ENCODE measurements at places on chromosomes 3 and 15.
A peak's percentile ranks its signal among the peaks of the same experiment; 100 is the strongest.

DNA sequence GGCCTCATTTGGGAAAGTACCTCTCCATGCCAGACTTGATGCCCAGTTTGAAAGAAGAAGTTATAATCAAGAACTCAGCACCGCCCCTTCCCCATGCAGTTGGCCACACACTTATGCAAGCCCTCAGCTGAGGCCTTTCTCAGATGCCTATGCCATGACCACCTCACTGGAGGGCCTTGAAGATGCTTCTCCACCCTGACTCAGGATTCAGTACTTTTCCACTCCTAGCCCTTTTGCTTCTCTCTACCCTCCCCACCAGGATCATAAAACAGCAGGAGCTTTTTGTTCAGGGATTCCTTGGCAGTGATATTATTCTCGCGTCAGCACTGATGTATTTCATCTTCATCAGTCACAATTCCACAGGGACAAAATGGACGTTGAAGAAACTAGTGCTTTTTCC is 313.5 kb downstream of the PYDC2 start:
- no peak for DNase-seq

- DNase-seq = no peak
These were observed 182.0 kb upstream of the WNT5A start for GRCh38 chr3:55669133-55669532.

DNA sequence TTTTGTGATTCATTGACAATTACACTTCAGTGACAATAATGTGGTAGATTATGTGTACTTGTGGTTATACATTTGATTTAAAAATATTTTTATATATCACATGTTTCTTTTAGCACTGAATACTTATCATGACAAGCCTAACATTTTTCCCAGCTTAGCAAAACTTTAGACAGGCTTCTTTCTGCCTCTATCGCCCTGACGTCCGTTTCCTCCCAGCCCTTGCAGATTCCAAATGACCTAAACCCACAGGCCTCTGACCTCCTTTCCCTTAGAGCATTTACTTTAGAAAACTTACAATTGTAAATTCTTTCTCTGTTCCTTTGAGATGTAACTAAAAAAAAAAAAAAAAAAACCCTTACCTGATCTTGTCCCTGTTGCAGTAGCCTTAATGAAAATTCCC is 326.1 kb downstream of the UNC13C start:
- no peak for DNase-seq

DNA sequence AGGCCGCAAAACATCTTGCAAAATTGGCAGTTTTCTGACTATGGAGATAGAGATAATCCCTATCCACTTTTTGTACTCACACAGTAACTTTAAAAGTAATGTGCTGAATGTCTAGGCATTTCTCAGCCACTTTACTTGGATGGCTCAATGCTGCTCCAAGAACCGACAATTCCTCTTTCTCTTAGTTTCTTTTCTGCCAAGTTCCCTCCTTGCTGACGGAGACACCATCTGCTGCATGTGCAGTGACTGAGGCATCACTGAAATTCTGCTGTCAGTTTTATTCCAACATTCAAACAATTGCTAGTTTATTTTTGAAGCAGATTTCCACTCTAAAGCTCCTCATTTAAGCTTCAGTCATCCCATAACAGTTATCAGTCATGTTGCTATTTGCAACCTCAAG is 116.0 kb upstream of the RBMS3 start:
- no peak for DNase-seq

DNA sequence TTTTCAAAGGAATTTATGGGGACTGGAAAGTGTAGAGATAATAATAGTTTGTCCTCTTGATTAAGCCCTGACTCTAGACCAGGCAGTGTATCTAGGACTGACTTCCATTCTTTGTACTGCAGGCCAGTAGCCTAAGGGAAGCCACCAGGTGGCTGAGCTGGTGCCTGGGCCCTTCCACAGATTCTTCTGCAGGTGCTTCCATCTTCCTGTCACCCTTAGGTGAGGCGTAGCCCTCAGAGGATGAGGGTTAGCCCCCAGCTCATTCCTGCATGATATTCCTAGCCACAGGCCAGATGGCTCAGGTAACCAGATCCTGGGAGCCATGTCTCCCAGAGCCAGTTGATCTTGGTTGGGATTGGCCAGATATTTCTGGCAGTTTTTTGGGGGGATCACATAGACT is 169.0 kb upstream of the IL12A start:
- DNase-seq = no peak

DNA sequence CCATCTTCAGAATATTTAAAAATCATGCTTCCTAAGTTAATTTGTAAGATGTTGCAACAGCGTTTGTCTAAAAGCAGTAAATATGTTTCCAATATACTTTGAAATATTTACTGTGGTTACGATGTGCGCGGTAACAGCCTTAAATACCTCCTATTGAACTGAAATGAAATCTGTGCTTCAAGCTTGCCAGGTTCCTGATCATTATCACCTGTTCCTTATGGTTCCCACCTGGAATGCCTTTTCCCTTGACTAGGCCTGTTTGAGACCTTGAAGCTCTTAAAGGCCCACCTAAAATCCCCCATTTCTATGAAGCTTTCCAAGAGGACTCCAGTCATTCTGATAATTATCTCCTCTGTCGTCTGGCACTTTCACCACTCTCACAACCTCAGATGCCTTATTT is 146.7 kb downstream of the NAALADL2 start:
- DNase-seq = no peak

DNA sequence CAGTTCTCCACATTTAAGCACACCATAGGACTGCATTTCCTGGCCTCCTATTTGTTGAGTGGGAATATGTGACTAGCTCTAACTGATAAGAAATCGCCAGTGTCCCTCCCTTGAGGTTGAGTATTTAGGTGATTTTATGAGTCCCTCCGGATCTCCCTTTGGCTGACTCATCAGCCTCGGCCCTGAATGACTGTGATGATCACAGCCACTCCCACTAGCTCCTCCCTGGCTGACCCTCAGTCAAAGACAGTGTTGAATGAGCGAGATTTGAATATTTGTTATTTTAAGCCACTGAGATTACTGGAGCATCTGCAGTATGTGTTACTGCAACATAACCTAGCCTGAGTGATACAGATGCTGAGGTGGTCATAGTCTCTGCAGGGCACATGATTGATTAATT is 515.3 kb downstream of the EPHB1 start:
- no peak for DNase-seq

DNA sequence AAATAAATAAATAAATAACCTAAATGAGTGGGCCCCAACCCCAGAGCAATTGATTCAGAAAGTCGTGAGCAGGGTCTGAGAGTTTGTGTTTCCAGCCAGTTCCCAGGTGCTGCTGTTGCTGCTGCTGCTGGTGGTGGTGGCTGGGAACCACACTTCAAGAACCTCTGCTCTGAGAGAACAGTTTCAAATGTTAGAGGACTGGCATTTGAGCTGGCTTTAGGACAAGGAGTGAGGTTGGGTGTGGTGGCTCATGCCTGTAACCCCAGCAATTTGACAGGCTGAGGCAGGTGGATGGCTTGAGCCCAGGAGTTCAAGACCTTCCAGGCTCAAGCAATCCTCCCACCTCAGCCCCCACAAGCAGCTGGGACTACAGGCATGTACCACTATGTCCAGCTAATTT is 123.1 kb upstream of the UBE2E1 start:
- DNase-seq = no peak

- DNase-seq = no peak
These were observed 84.5 kb upstream of the ATP10A start for GRCh38 chr15:25947323-25948314.

DNA sequence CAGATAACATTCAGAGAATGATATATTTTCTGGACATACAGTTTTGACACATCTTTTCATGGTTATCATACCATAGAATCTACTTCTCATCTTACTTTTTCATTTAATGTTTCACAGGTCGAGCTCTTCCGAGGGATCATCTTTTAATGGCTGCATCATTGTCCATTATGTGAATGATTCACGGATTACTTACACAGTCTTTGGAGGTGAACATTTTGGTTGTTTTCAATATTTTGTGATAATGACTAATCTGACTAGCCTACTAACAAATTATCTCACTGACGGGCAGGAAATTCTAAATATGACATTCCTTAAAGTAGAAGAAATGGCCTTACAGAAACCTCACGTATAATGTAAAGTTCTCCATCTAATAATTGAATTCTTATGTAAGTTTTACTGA is 209.1 kb upstream of the STRIT1 start:
- DNase-seq = no peak

- DNase-seq = no peak
These were observed 16.1 kb upstream of the IL1RAP start for GRCh38 chr3:190497811-190498210.

GRCh38 chr15:96072821-96073220 is 257.7 kb upstream of the NR2F2 start:
- DNase-seq = no peak

GRCh38 chr15:101359365-101359947 is 64.4 kb upstream of the SNRPA1 start:
- no peak for DNase-seq

DNA sequence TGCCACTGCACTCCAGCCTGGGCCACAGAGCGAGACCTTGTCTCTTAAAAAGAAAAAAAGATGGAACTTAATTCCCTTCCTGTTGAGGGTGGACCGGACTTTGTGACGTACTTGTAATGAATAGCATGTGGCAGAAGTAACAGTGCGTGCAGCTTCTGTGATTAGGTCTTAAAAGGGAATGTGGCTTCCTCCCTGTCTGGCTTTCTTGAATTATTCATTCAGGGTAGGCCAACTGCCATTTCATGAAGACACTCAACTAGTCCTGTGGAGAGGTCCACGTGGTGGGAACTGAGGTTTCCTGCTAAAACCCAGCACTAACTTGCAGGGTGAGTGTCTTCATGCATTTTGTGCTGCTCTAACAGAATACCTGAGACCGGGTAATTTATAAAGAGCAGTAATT is 98.9 kb upstream of the PIAS1 start:
- DNase-seq = peak; percentile 53

DNA sequence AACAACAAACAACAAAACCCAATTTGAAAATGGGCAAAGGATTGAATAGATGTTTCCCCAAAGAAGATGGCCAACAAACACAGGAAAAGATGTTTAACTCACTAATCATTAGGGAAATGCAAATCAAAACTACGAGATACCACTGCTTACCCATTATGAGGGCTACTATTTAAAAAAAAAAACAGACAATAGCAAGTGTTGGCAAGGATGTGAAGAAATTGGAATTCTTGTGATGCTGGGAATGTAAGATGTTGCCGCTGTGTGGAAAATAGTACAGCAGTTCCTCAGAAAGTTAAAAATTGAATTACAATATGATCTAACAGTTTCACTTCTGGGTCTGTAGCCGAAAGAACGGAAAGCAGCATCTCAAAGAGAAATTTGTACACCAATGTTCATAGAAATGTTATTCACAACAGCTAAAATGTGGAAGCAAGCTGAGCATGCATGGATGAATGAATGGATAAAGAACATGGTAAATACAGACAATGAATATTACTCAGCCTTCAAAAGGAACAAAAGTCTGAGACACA is 121.9 kb downstream of the CHSY1 start:
- no peak for DNase-seq

- no peak for DNase-seq
These were observed 812 bp upstream of the SEC62 start for GRCh38 chr3:169965562-169966427.

GRCh38 chr3:100150473-100150872 is 36.2 kb upstream of the FILIP1L start:
- DNase-seq = no peak

- DNase-seq = no peak
These were observed 381.3 kb downstream of the TIGIT start for GRCh38 chr3:114675104-114675503.

DNA sequence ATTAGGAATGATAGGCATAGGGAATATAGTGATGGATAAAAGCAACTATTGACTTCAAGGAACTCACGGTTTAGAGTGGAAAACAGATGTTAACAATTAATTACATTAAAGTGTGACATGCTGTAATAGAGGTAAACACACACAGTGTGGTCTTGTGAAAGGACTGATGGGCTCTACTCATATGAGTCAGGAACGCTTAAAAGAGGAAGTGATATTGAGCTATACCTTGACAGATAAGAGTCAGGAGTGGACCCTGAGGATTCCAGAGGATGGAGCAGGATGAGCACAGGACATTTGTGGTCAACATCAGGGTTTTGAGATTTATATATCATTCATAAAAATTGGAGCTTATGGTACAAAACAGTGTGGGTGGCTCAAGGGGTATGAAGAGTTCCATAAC is 11.0 kb downstream of the EXOG start:
- no peak for DNase-seq

DNA sequence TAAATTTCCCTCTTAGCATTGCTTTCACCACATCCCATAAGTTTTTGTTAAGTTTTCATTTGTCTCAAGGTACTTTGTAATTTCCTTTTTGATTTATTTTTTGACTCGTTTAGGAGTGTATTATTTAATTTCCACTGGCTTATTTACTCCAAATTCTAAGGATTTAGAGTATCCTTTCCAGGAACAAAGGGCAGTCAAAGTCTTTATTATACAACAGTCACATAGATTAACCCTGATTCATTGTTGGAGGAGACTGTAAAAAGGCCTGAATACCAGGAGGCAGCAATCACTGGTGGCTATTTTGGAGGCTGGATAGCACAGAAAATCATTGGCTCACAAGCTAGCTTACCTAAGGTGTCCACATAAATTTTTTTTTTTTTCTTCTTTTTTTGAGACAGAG is 39.9 kb downstream of the OIP5 start:
- DNase-seq = no peak

DNA sequence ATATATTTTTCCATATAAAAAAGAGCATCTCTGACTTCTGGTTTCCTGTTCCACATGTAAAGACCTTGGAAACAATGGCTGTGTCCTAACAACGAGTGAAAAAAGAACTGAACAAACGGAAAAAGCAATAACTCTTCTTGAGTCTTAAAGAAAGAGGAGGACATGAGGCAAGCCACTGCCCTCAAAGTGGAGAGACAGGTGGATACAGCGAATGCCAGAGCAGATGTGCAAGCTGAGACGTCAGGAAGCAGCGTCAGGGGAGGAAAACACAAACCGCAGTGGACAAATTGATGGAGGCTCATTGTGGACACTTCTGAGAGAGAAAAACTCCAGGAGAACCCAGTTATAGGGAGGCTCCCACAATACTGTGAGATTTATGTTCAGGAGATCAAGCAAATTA is 208.0 kb upstream of the MME start:
- DNase-seq = no peak

DNA sequence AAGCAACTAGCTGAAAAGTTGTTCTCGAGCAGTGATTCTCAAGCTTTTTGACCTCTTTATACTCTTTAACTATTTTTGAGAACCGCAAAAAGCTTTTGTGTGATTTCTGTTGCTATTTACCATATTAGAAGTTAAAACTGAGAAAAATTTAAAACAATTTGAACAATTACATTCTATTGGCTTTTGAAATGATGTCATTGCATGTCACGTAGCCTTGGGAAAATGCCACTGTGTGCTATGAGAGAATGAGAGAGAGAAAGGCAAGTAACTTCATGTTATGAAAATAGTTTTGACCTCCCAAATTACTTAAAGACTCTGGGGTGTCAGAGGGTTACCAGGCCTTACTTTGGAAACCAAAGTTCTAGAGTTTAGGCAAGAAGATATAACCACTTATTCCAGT is 8.0 kb downstream of the USP13 start:
- no peak for DNase-seq

Measured in suppressor macrophage (primary cell).